Stimulated activated CD4-positive, alpha-beta T cell treated with anti-CD3 and anti-CD28 coated beads, Interleukin-1b, Interleukin-23, amount 100 ng/mL, for 1 hour (primary cell): ENCODE measurements at places on chromosomes 1 and 21.

- DNase-seq, result no peak
Measured at GRCh38 chr1:180905927-180906326, 6.8 kb upstream of the KIAA1614 start.

DNA sequence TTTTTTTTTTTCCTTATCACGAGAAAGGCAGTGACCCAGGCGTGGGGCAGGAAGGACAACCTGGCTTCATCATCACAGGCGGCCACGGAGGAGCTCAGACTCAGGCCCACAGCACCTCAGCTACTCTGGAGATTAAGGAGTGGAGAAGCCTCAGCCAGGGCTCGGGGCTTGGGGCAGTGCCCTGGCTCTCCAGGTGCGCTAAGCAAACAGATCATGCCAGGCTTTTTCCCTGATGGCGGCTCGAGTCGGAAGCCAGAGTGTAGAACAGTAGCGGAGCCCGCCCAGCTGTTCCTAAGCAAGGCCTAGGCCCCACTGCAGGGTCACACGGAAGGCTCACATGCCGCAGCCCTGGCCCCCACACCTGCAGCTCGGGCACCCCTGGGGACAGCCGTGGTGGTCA is 70.7 kb downstream of the AGPAT3 start:
- no peak for DNase-seq

- DNase-seq, result no peak
Measured at GRCh38 chr1:236914375-236914774, 89.9 kb downstream of the MT1HL1 start.

- DNase-seq, result no peak
Measured at GRCh38 chr1:226051365-226051764, 11.2 kb upstream of the H3-3A start.

- no peak for DNase-seq
Measured at GRCh38 chr21:40186045-40186444, 318.8 kb downstream of the PCP4 start.

GRCh38 chr1:113917400-113918082 is 11.6 kb upstream of the HIPK1 start:
- no peak for DNase-seq

- no peak for DNase-seq
Measured at GRCh38 chr1:3130268-3130667, 61.3 kb downstream of the PRDM16 start.

GRCh38 chr1:228512781-228513198 is 25.6 kb downstream of the RNF187 start:
- DNase-seq, result no peak

DNA sequence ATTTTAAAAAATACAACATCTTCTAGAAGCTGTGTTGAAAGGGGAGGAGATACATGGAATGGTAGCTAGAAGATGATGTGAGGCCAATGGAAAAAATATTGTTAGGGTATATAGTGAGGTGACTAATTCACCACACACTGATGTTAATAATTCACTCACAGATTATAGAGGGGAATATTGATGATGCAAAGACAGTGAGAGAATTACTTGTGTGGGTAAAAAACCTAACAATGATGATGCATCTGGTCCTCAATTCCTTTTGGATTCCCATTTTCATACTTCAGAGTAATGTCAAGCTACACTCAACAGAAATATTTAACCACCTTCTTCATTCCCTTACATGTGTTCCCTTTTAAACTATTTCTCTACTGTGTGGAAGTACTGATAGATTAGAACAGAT is 169.5 kb upstream of the DPYD start:
- no peak for DNase-seq

DNA sequence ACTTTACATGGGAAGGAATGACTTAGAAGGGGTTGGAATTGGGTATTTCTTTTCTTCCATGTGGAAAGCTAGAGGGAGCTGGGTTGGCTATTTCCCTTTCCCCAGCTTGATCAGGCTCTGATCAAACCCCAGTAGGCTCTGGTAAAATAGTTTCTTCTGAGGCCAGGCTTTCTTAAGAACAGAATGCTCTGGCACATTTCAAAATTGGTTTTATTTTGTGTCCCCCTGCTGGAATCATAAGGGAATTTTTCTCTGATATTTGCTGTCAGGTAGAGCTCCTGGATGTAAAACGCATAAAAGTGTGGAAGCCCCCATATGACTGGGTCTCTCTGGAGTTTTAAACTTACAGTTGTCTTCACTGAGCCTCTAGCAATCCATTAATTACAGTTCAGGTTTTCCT is 17.1 kb upstream of the APOBEC4 start:
- no peak for DNase-seq

DNA sequence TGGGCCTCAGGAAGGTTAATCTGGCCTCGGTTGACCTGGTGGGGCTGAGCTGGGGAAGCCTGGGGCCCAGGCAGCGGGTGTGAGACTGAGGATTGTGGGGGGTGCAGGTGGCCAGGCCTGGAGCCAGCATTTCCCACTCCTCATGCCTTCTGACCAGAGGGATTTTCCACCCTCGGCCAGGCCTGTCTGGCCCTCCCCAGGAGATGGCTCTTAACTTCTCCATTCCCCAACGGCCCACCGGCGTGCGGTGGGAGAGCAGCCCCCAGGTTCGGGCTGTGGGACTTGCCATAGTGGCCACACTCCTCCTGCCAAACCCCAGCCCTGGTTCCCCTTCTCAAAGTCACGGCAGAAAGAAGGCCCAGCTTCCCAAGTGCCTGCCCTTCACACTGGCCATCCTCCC is 126.5 kb upstream of the RUNX3 start:
- no peak for DNase-seq

DNA sequence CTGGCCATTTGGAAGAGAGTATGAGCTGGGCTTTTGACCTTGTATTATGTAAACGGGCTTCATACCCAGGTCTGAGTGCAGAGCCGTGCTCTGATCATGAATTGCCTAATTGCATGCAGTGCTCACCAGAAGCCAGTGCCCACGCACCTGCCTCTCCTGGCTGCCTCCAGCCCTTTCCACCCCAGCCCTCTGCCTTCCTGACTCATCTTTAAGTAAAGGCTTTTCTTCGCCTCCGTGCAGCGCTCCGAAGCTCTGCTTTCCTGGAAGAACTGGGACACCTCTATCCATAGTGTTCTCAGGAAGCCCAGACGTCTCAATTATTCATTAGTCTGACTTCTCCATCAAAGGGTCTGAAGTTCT is 413.7 kb downstream of the PTPRU start:
- DNase-seq, result no peak

DNA sequence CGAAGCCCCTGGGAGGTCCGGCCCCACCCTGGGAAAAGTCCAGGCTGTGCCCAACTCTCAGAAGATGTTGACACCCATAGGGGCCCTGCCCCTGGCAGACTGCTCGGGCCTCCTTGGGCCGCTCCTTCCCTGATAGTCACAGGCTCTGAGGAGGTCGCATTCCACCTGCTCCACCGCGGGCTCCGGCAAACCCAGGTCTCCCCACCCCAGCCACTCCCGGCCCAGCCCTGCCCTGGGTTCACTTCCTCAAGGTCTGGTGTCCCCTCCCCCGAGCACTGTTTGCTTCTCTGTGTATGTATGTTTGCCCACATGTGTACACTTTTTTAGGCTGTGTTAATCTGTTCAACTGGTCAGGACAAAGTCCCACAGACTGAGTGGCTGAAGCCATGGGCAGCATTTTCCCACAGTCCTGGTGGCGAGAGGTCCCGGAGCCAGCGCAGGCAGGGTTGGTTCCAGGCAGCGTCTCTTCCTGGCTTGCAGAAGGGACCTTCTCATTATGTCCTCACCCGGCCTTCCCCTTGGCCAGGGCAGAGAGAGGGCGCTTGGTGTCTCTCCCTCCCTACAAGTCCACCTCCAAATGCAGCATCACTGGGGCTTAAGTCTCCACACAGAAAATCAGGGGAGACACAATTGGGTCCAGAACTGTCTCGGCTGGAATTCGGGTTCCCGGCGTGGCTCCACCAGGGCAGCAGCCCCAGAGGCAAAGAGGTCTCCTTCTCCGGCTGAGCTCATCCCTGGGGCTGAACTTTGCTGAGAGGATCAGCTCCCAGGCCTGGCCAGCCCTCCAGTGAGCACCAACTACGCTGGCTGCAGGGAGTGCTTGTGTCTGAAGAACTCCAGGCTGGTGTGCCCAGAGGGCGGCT is 10.5 kb upstream of the PRXL2B start:
- DNase-seq, result no peak

DNA sequence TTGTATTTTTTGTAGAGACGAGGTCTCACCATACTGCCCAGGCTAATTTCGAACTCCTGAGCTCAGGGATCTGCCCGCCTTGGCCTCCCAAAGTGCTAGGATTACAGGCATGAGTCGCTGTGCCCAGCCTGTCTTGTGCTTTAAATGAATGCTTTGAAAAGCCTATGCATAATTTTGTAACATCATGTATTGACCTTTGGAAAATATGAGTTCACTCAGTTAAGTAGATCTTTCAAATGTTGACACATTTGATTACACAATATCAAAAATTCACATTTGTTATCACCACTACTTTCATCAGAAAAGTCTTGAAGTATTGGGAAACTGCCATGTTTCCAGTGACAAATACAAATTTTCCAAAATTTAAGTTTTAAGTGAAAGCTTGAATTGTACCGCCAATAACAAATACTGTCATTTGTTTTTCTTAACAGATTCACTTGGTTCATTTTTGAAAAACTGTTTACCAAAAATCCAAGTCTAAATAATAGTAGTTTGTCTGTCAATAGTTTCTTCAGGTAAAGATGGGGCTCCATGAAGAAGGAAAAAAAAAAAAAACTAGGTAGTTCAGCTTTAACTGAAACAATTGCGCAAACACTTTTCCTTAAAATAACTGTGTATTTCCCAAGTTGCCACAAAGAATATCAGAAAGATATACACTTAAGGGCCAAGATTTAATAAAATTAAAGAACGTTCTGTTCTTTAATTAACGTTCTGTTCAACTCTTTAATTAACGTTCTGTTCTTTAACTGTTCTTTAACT is 233.2 kb upstream of the NR5A2 start:
- DNase-seq, result no peak

DNA sequence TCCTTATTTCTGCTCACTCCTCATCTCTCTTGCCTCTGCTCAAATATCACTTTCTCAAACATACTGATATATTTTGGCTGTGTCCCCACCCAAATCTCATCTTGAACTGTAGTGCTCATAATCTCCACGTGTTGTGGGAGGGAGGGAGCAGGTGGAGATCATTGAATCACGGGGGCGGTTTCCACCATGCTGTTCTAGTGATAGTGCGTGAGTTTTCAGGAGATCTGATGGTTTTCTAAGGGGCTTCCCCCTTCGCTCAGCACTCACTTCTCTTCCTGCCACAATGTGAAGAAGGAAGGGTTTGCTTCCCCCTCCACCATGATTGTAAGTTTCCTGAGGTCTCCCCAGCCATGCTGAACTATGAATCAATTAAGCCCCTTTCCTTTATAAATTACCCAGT is 26.6 kb downstream of the ZBTB8OS start:
- no peak for DNase-seq

GRCh38 chr1:115314092-115314491 is 24.0 kb downstream of the NGF start:
- no peak for DNase-seq

GRCh38 chr1:178224358-178224757 is 130.5 kb downstream of the RASAL2 start:
- DNase-seq, result no peak

DNA sequence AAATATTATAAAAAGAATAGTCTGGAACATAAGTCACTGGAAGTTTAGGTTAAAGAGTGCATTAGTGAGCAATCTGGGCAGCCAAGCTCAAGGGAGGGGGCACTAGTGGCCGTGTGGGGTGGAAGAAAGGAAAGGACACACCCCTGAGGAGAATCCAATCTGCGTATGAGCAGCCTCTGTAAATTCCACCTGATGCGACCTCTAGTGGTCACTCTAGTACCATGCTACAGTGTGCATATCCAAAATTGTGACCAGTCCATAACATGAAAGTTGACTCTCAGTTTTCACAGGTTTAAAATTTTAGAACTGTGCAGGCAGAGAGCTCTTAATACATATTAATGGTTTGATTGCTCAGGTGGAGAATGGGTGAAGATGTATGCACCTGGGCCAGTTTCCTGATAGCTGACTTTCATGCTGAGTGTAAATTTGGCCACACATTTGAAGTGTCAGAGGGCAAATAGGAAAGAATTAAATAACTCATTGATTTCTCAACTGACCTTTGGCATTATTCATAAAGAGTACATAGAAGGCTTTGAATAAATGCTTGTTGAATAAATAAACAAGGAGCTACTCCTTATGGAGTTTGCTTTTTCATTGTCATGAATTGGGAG is 105.9 kb upstream of the C21orf91 start:
- no peak for DNase-seq

DNA sequence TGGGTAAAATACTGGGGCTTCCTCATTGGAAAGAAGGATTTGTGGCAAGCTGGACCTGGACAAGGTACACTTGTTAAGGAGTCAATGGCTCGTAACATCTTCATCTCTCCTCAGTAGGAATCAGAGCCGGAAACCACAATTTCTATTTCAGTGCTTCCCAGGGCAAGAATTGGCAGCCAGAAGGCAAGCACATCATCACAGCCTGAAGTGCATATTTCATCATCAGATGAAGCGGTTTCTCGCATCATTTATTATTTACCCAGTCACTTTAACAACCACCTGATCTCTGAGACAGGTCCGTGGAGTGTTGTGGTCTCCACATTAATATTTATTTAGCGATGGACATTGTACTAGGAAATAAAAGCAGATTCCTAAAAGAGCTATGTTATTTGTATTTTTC is 55.0 kb downstream of the KCNJ15 start:
- DNase-seq, result no peak

- DNase-seq, result no peak
Measured at GRCh38 chr1:233625087-233625486, 11.2 kb downstream of the KCNK1 start.

GRCh38 chr1:37901191-37901892 is 42.0 kb upstream of the MTF1 start:
- DNase-seq, result no peak

DNA sequence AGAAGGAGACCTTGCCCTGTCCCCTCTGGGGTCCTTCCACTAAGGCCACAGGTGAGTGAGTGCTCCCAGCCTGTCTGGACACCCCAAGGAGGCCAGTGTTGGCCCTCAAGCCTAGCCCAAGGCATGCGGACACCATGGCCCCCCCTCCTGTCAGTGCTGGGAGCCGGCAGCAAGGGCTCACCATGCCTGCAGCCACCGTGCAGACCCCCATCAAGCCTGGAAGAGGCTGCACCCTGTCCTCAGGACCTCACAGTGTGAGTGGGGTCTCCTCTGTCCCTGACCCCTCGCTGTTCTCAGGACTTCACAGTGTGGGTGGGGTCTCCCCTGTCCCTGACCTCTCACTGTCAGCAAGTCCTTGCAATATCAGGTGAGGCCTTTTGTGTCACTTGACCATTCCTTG is 33.2 kb upstream of the PRSS38 start:
- no peak for DNase-seq

DNA sequence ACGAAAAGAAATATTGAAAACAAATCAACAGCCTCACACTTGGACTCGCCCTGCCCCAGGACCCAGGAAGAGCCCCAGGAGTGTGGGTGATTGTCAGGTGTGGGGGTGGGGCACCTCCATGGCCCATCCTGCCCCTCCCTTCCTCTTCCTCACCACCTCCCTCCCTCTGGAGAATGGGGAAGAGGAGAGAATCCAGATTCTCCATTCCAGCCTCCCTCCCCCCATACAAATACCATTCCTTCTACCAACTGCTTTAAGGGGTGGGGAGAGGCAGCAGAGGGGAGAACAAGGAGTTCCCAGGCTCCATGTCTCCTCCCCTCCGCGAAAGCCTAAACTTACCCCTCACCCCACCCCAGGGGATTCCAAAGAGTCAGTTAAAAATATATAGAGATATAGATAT is 36.7 kb downstream of the MEF2D start:
- no peak for DNase-seq

- DNase-seq, result no peak
Measured at GRCh38 chr1:178961331-178961730, 64.4 kb upstream of the FAM20B start.

GRCh38 chr1:106536741-106537140 is 519.7 kb upstream of the PRMT6 start:
- no peak for DNase-seq
